ENCODE measurements at places on chromosomes 16 and 17.

- no peak for DNase-seq
Measured at GRCh38 chr16:11977376-11978041, 975 bp downstream of the SNX29 start.

- no peak for DNase-seq
Measured at GRCh38 chr16:76199681-76200220, 77.5 kb upstream of the CNTNAP4 start.

- no peak for DNase-seq
Measured at GRCh38 chr17:41534899-41535546, 6.9 kb upstream of the KRT19 start.

GRCh38 chr16:83393196-83393981 lies 414.4 kb upstream of the HSBP1 start:
- no peak for DNase-seq

DNA sequence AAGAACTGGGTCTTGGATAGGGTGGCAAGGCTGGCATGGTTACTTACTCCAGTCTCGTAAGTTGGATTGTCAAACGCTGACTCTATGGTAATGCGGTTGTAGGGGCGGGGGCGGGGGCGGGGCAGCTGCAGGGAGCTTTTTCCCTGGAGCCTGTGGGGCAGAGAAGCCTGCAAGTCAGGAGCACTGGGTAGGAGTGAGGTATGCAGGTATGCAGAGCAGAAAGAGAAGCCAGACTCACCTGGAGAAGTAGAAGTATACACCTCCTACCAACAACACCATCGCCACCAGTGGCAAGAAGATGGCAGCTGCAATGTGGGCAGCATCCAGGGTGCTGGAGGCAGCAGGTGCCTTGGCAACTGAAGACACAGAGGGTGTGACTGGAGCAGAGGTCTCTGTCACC lies 4.8 kb upstream of the PHF12 start:
- DNase-seq, result no peak

DNA sequence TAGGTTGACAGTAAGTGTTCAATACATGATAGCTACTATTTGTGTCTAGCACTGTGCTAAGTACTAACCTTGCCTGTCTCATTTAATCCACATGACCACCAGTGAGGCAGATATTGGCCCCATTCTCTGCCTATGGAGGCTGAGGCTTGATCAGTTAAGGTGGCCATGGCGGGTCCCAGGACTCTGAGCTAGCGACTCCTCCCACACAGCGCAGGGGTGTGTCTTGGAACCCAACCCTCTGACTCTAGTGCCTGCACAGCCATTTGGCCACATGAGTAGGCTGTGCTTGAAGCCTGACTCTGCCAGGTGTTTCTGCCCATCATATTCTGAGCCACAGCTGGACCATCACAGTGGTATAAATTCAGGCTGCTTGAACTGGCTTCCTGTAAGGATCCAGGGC lies 6.4 kb downstream of the NHERF1 start:
- peak; percentile 80 for DNase-seq

- no peak for DNase-seq
Measured at GRCh38 chr16:59959311-59959710, 1225.2 kb upstream of the GOT2 start.

GRCh38 chr16:55532227-55532626 lies 23.4 kb downstream of the LPCAT2 start:
- no peak for DNase-seq

- DNase-seq, result no peak
Measured at GRCh38 chr17:913207-913606, 66.4 kb downstream of the NXN start.

DNA sequence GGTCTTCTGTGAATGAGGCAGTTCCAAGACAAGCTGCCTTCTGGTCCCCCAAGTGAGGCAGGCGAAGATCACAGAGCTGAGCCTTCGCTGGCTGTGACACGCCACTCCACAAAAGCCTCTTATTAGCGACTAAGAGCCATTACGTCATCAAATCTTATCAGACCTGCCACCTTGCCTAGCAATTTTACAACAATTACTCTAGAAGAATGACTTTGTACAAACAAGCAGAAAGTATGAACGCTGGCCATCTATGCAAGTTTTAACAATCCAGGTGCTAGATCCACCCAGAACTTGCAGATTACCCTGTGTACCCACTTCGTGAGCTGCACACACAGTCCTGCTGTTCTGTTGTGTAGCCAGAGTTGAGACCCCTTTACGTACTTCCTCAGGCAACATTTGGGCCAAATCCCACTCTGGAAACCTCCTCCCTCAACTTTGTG lies 3.8 kb upstream of the ICAM2 start:
- peak; percentile 97 for DNase-seq

DNA sequence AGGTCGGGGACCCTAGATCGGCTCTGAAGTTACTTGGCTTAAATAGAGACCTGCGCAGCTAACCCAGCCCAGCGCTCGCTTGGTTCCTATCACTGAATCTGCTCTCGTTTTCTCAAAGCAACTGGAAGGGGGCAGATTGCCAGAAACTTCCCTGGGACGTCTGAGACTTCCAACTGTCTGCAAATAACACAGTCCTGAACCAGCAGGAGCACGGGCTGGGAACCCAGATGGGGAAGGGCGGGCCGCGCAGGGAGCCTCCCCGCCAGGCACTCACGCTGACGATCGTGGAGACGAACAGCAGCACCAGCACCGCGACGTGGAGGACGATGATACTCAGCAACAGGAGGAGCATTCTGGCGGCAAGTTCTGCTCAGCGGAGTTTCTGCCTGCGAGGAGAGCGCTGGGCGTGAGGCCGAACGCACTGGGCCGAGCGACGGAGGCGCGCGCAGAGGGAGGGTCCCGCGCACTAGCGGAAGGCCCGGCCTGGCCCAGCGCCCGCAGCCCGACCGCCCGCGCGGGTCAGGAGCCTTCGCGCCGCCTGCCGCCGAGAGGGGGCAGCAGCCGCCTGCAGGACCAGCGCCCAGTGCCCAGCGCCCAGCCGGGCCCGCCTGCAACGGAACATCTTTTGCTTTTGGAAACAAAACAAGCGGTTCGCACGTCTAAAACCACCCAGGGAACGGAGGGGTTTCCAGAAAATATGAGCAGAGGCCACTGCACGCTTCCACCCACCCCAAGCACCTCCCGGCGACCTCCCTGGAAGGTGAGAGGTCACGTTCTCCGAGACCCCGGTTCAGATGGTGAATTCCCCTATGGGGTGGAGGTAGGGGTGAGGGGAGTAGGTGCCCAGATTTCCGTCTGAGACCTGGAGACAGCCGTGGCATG lies 4.5 kb downstream of the PMP22 start:
- peak; percentile 81 for DNase-seq

- DNase-seq, result no peak
Measured at GRCh38 chr16:75256059-75256571, 4.7 kb upstream of the BCAR1 start.

- DNase-seq, result no peak
Measured at GRCh38 chr17:74803388-74803930, 27.3 kb upstream of the NAT9 start.

DNA sequence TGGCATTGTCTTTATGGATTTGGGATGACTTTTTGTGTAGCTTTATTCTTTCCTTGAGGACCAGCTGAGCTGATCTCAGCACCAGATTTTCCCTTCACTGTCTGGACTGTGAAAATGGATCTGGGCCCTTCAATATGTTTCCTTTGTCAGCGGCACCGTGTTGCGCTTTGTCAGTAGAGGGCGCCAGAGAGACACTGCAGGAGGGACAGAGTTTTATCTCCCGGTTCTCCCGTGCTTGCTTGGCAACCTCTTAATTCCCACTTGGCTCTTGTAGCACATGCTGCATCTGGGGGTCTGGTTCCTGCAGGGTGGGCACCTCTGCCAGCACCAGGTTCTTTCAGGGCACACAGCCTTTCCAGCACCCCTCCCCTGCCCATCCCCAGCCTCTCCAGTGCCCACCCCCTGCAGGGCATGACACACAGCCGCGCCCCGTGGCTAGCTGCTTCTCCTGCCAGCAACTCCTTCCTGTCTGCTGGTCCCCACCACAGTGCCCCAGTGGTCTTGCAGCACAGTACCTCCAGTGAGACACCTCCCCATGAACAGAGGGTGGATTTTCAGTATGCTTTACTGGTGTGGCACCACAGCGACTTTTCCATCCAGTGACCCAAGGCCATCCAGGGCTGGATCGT lies 19.6 kb downstream of the OR1D5 start:
- DNase-seq, result peak; percentile 54

DNA sequence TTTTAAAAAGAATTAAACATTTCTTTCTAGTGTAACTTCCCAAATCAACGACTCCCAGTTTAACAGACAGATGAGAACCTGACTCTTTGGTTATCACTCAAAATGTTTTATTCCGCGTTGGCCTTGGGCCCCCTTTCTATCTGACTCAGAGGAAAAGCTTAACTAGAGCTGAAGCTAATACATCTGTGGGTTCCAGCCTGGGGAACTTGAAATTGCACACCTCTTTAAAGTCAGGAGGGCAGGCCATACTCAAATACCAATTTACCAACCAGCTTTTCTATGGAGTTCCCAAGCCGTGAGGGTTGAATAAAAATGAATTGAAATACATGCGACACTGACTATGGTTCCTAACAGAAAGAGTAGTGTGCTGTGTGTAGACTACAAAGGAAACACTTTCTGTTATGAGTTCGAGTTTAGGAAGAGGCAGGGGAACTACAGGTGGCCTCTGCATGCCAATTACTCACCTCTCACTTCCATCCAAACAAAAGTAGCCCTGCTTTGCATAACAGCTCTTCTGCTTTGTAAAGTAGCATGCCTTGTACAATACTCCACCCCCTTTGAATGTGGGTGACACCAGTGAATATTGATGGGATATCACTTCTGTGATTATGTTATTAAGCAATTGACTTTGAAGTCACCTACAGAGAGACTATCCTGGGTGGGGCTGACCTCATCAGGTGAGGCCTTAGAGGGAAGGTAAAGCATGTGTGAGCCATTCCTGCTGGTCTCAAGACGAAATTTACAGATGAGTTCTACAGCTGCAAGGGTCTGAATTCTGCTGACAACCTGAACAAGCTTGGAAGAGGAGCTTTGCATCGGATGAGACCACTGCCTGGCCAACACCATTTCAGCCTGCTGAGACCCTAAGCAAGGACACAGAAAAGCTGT lies 92.1 kb downstream of the WDR59 start:
- no peak for DNase-seq

DNA sequence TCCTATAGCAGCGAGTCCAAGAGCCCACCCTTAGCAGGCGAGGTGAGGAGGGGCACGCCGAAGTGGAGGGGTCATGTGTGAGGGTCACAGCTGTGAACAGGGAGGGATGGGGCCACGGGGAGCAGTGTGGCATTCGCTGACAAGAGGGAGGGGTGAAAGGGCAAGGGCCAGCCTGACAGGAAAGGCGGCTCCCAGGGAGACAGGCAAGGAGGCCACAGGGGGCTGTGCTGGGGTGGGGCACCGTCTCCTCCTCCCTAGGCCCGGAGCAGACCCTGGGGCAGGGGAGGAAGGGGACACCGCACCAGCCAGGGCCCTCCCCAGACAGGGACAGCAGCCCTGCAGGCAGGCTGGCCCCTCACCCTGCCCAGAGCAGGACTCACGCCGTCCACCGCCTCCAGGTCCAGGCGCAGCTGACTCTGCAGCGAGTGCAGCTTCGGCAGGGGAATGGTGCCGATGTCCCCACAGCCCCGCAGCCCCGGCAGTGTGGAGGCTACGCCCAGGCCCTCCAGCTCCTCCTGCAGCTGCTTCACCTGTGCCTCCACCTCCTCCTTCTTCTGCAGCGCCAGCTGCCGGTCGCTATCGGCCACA lies 15.1 kb downstream of the GNPTG start:
- no peak for DNase-seq

- DNase-seq, result no peak
Measured at GRCh38 chr16:77696149-77696548, 26.2 kb upstream of the NUDT7 start.

DNA sequence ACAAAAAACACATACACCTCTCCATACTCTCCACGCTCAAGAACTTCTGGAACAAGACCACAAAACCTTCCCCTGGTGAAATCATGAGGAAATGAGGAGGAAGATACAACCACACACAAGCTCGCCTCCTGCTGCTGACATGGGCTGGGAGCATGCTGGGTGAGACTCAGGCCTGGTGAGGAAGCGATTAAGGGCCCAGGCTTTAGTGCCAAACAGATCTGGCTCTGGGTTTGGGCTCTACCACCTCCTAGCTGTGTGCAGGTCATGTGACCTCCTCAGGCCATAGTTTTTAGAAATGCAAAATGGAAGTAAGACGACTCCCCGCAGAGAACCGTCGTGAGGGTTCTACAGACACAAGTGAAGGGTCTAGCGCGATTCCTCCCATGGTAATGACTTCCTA lies 41.3 kb downstream of the VAC14 start:
- DNase-seq, result no peak

GRCh38 chr16:47258874-47259461 lies 115.2 kb upstream of the NETO2 start:
- DNase-seq, result peak; percentile 61

DNA sequence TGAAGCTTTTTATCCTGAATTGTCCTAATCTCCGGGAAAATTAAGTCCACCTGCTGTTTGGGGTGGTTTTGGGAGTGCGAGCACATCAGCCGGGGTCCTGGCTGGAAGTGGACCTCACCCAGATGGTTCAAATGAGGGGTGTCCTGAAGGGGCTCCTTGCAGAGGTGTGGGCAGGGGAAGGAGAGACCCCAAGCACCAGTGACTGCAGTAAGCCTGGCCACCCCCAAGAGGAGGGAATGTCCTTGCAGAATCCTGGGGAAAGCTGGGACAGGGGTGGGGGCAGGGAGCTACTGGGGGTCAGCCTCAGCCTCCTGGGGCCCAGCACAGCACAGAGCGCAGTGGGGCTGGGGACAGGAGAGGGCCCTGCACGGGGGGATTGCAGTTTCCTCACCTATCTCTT lies 29.4 kb downstream of the NAGPA start:
- no peak for DNase-seq

- no peak for DNase-seq
Measured at GRCh38 chr17:82108496-82108945, 10.5 kb upstream of the FASN start.

DNA sequence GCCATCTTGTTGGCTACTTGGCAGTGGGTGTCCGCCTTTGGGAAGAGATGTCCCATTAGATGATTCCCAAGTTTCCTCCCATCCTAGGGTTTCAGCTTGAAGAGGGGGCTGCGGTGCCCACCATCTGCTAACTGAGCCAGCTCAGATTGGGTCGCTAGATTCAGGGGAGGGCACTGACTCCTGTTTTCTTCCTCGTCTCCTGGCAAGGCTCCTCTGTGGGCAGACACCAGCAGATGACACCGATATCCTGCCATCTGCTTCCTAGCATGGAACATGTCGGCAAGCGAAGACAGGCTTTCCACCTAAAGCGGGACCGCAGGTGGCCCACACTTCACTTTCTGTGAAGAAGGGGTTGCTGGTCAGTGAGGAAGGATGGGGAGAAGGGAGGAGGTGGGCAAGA lies 27.3 kb downstream of the C17orf75 start:
- no peak for DNase-seq

All from hematopoietic multipotent progenitor cell treated with erythropoietin and hydrocortisone succinate and interleukin-3 and kit ligand, for 8 days (in vitro differentiated cells).